NCI-H1092 (cell line): ENCODE measurements at places on chromosomes 6 and 20.

- no peak for DNase-seq
Measured at GRCh38 chr6:82511546-82511945, 147.9 kb downstream of the TPBG start.

DNA sequence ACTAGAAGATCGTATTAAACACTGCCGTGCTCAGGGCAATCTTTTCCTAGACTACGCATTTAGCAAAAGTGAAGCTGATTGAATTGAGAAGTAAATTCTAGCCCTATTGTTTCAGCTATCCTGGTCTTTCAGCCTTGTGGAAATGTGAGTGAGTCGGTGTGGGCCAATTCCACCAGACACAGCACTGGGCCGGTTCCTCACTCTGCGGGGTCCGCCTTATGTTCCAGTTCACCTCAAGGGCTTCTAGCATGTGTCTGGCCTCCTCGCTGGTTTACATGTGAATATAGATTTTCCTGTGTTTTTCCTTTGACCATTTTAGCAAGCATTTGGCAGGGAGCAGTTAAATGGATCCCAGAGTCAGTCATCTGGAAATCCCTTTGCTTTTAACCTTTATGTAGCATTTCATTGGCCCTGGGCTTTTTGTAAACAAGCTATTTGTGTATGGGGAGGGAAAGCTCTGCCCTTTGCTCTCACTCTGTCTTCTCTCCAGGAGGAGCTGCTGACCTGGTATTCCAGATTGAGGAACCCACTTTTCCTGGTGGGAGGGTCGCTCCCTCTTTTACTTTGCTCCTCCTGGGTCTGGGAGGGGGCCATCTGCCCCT, 12.4 kb upstream of the GTSF1L start:
- DNase-seq = no peak

DNA sequence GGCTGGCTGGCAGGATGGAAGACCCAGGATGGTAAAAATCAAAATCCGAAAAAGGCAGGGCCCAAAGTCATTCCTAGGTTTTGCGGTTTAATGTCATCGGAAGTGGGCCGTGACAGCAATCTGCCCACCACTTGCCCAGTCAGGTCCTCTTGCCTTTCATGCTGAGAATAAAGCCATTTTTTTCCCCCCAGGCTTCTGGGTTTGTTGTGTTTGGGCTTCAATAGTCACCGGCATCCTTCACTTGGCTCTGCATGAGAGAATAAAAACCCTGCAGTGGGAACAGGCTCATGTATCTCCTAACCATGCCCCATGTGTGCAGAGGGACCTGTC, 56.1 kb downstream of the MEP1A start:
- no peak for DNase-seq

DNA sequence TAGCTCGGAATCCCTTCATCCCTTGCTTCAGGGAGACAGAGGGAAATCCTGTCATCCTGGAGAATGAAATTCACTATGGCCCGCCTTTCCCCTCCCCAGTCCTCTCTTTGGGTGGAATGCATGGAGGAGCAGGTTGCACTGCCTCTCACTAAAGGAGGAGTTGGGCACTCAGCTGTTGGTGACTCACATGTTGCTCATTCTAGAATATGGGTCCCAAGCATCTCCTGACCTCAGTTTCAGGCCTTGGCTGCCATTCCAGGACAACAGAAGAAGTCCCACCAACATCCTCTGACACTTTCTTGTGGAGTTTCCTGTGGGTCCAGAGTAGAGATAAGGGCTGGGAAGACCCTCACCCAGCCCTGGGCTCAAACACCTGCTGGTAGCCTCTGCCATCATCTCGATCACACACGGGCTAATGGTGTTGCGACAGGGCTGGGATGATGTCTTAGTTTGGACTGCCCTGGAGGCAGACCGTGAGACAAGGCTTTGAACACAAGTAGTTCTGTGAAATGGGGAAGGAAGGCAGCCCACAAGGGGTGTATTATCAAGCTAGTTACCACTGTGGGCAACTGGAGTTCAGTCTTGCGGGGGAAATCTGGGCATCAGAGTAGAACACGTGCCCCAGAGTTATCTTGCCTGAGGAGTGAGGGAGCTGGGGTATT, 52.4 kb upstream of the RNF24 start:
- no peak for DNase-seq
